H1 (cell line): ENCODE measurements at places on chromosomes 3 and 15.

- DNase-seq, result no peak
These were observed 17.4 kb upstream of the RPUSD3 start for GRCh38 chr3:9861201-9861600.

DNA sequence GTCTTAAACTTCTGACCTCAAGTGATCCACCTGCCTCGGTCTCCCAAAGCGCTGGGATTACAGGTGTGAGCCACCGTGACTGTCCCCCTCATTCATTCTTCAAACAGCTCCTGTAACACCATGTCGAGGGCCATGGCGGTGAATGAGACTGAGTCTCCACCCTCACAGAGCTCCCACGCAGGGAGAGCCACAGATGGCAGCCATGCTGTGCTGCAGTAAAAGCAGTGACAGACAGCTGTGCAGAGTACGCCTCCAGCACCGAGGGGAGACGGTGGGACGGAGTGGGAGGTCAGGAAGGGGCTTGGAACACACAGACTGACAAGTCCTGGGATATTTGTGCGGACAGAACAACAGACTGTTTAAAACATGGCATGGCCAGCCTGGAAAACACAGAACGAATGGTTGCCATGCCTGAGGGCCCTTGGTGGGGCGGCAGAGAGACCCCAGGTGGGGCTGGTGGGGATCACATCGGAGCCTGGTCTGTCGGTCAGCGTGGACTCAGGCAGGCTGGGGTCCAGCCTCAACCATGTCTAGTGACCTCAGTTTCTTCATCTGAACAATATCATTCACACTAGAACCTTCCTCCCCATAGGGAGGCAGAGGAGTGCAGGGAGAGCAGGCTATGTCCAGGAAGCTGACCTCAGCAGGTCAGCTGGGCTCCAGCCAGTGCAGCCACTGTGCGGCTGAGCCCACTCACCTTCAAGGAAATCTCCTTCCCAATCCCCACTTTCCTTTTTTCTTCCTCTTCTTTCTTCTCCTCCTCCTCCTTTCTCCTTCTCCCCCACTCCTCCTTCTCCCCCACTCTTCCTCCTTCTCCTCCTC lies 20.6 kb upstream of the LCTL start:
- DNase-seq, result no peak

- no peak for DNase-seq
These were observed 20.0 kb upstream of the CILP start for GRCh38 chr15:65231306-65231705.

DNA sequence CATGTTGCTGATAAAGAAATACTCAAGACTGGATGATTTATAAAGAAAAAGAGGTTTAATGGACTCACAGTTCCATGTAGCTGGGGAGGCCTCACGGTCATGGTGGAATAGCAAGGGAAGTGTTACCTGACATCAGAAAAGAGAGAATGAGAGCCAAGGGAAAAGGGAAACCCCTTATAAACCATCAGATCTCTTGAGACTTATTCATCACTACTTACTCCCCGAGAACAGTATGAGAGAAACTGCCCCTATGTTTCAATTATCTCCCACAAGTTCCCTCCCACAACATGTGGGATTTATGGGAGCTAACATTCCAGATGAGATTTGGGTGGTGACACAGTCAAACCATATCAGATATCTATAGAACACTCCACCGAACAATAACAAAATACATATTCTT lies 904.6 kb downstream of the PDCD6IP start:
- no peak for DNase-seq

GRCh38 chr3:134228035-134228434 lies 22.6 kb downstream of the RYK start:
- no peak for DNase-seq

- DNase-seq, result no peak
These were observed 160.8 kb downstream of the SYNPR start for GRCh38 chr3:63438826-63439371.

DNA sequence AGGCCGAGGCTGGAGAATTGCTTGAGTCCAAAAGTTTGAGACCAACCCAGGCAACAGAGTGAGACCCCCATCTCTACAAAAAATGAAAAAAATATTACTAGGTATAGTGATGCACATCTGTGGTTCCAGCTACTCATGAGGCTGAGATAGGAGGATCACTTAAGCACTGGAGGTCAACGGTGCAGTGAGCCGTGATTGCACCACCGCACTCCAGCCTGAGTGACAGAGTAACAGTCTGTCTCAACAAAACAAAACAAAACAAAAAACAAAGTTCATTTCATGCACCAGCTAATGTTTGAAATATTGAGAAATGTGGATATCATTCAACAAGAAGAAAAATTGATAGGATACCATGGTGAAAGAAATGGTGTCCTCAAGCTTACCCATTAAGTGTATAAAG lies 450.5 kb upstream of the TPRG1 start:
- no peak for DNase-seq

DNA sequence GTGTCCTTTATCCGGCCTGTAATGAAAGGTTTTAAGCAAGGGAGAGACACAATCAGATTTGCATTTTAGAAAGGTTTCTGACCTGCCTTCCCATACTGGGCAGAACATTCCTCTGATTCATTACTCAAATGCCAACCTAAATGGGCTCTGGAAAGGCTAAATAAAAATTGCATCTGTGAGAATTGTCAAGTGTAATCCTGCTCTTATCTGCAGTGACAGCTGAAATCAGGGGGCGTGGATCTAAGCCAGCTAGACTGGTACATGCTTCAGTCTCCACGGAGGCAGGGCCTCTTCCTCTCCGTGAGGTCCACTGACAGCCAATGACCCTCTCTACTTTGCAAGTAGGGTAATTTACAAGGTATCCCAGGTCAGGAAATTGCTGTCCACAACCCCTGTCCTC lies 32.5 kb upstream of the MINAR1 start:
- no peak for DNase-seq

DNA sequence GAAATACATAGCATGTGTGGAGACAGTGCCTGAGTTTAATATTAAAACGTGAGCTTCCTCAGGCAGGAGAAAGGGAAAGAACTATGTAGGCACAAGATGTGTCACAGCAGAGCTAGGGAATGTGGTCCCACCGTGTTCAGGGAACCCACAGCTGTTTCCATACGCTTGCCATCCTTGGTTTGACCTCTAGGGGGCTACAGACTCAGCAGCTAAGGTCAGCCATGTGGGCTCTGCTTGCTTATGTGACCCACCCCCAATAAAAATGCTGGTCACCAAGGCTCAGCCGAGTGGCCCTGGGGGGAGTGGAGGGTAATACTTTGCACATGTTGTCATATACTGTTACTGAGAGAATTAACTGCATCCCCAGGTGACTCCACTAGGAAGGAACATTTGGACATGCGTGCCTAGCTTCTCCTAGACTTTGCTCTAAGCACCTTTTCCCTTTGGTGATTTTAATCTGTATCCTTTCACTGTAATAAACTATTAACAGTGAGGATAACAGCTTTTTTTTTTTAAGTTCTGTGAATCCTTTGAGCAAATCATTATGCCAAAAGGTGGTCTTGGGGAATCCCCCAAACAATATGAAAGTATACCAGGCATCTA lies 3.3 kb downstream of the TUBGCP5 start:
- DNase-seq, result no peak

DNA sequence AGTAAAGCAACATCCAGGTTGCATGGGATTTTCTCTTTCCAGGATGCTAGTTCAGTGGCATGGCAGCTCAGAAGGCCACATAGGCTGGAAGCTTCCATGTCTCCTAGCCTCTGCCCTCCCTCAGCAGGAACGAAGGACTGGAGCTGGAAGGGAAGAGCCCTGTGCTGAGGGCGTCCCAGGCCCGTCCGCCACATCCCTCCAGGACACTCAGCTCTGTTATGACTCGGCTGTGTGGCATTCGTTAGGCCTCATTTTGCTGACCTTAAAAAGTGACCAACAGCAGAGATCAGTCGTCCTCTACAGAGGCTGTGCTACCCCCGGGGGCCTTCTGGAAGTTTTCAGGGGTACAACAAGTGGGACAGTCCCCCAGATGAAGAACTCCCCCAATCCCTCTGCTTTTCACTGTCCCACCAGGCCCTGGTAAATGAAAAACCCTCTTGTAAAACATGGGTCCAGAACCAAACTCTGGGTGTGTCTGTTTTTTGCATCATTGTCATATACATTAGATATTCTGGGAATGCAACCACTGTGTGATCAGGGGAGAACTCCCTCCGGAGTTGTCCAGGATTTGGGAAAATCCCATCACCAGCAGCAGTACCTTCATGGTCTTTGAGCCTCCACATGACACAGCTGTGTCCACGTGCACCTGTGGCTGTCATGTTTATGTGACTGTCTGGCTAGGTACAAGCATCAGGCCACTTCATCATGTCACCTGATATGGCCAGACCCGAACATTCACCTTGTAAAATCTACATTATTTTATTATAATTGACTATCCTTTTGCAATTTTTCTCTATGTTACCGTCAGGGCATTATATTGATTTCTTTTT lies 149.9 kb downstream of the OR4M2 start:
- DNase-seq, result no peak

DNA sequence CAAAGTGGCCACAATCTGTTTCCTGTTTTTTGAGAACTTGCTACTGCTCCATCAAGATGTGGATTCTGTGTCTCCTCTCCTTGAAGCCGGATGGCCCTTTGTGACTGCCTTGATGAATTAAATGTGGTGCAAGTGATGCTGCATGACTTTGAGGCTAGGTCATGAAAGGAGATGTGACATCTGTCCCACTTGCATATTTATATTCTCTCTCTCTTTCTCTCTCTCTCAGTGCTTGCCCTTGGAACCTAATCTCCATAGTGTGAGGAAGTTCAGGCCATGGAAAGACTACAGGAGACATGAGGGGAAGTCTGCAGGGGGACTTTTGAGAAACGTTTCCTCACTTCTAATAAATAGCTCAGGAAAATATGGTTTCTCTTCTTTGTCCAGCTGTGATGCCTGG lies 50.0 kb upstream of the ADPGK start:
- DNase-seq, result no peak

DNA sequence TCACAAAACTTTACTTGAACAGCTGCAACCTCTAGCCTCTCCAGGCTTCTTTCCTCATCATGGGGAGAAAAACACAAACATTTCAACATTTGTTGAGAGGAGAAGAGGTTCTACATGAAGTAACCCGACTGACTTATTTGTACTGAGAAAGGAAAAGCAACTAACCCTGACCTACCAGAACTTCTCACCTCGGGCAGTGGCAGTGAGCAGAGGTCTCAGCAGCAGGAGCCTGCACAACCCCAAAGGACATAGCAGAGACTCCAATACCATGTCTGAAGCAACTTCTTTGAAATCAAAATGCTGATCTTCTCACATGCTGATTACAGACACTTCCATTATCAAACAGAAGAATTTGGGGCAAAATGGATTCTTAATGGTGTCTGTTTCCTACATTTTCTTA lies 1085.6 kb upstream of the CFAP20DC start:
- no peak for DNase-seq

- no peak for DNase-seq
These were observed 164.5 kb downstream of the FBLN2 start for GRCh38 chr3:13713396-13713795.

DNA sequence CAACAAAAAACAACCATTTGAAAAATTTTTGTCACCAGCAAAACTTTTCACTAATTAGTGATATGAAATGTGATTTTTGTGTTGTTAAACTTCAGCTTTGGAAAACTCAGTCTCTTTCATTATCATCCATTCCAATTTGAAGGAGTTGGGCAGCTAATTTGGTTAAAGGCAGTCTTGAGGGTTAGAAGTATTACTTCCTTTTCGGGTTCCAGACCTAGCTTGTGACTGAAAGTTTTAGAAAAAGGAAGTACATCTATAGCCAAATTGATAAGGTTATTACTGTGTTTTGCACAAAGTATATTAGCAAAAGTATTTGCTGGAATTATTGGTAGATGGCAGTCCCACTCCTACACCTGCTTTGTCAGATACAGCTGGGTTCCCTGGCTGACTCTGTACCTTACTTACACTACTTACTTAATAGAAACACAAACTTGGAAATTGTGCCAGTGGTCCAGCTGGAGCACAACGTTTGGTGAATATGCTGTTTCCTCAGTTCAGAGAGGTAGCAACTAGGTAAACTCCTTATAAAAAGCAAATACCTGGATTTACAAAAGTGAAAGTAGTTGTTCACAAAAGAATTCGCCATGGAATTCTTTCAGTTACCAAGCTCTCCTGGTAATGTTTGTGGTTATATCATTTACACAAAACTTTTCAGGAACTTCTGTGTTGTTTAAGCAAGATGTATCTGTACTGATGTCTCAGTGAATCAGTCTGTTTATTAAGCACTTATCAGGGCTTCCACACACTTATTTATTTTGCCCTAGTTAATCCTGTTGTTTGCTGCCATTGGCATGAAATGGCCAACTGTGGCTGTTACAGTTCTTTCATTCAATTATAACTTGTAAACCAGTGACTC lies 31.6 kb downstream of the TIPARP start:
- no peak for DNase-seq

DNA sequence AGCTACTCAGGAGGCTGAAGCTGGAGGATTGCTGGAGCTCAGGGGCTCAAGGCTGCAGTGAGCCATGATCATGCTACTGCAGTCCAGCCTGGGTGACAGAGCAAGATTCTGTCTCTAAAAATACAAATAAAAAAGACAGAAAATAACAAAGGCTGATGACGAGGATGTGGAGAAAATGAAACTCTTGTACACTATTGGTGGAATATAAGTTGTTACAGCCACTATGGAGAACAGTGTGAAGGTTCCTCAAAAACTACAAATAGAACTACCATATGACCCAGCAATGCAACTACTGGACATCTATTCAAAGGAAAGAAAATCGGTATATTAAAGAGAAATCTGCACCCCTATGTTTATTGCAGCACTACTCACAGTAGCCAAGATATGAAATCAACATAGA lies 526.7 kb upstream of the NAALADL2 start:
- no peak for DNase-seq

DNA sequence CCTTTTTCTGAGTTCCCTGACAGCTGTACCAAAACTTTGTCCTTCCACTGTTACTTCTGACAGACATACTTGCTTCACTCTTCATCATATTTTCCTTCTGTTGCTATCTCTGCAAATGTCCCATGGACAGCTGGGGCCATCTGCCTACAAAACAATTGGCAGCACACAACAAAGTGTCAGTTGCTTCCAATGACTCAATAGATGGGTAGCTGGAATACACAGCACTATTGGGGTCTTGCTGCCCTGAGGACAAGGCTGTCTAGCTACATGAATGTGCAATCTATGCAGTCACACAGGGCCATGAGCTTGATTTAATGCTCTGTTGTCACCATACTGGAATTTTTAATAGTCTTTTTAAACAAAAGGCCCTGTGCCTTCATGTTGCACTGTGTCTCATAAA lies 192.8 kb downstream of the DTWD1 start:
- DNase-seq, result no peak

- no peak for DNase-seq
These were observed 22.3 kb downstream of the CFAP161 start for GRCh38 chr15:81156324-81156723.

GRCh38 chr3:169147238-169148008 lies 516.1 kb downstream of the MECOM start:
- peak; percentile 76 for DNase-seq

GRCh38 chr15:45868109-45868691 lies 233.4 kb downstream of the SQOR start:
- no peak for DNase-seq
